Fibroblast of pulmonary artery (primary cell): ENCODE measurements at places on chromosomes 6 and 20.

- no peak for DNase-seq
Observed at GRCh38 chr20:57079031-57080005, 187.1 kb downstream of the BMP7 start.

GRCh38 chr6:151141685-151142084 lies 98.1 kb upstream of the AKAP12 start:
- peak; percentile 92 for DNase-seq

GRCh38 chr6:69279805-69280204 lies 517.0 kb downstream of the LMBRD1 start:
- no peak for DNase-seq

DNA sequence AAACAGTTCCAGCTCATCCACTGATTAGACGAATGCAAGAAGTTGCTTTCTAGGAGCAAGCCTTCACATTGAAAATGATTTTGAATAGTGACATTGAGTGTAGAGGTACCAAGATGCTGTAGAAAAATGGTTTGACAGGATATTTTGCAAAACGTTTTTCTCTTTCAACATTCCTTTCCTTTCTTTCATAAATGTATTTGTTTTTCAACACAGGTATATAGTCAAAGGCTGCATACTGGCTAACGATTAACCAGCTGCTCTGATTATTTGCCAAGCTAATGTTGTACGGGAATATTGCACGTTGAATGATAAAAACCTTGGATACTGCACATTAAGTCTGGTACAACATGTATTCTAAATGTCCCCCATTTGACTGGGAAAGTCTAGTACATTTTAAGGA lies 78.8 kb upstream of the TENT5A start:
- DNase-seq, result no peak

DNA sequence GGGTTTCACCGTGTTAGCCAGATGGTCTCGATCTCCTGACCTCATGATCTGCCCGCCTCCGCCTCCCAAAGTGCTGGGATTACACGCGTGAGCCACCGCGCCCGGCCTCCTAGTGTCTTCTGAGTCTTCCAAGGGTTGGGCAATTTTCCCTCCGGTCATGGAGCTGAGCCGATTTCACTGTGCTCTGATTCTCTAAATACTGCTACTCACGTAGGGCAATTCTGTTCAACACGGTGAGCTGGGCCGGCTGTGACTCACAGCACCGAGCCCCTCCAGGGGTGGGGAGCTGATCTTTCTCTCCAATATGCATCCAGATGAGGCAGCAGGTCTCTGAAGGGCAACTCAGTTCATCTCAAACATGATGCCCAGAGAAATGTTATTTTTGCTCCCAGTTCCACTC lies 71.6 kb upstream of the CD93 start:
- DNase-seq, result no peak

GRCh38 chr6:86148586-86148985 lies 505.9 kb upstream of the SYNCRIP start:
- no peak for DNase-seq

GRCh38 chr6:105909106-105909505 lies 177.0 kb upstream of the PRDM1 start:
- DNase-seq, result no peak

GRCh38 chr20:64049060-64049877 lies at the start of gene SOX18:
SOX18 (minus strand) TSS chr20:64049639; CDS start chr20:64049516, 123 bp downstream.
- peak; percentile 34 for DNase-seq

- peak; percentile 58 for DNase-seq
Observed at GRCh38 chr20:64065974-64066343, 3.0 kb downstream of the TCEA2 start.

DNA sequence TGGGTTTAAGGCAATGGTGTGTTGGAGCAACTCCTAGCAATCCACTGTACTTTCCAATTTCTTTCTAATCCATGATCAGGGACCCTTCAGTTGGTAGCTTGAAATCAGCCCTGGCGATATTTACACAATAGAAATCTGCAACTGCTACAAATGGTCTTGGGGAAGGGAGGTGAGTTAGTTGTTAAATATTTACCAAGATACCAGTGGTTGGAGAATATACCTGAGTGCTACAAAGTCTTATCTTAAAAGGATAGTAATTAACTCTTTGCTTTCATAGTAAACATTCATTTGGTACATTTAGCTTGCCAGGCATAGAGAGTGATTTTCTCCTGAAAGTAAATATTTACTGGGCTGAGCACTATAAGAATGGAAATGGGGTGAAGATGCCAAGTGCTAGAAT lies 568.2 kb downstream of the BCKDHB start:
- no peak for DNase-seq

- DNase-seq, result peak; percentile 29
Observed at GRCh38 chr6:121771937-121772720, 336.7 kb downstream of the GJA1 start.

GRCh38 chr20:51021067-51022025 lies 1.6 kb downstream of the KCNG1 start:
- DNase-seq, result peak; percentile 38

DNA sequence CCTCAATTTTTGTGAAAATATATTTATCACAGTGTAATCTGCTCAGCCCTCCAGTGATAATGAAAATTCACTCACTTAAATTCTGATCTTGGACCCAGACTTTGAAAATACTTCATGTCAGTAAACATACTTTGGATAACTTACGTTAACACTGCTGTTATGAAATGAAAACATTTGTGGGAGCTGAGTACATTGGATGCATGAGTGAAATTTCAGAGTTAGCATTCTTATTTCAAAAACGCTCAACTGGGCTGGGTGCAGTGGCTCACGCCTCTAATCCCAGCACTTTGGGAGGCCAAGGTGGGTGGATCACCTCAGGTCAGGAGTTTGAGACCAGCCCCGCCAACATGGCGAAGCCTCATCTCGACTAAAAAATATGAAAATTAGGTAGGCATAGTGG lies 196.4 kb downstream of the UTRN start:
- no peak for DNase-seq

- DNase-seq, result no peak
Observed at GRCh38 chr20:35979544-35979943, 11.2 kb downstream of the CNBD2 start.

- peak; percentile 87 for DNase-seq
Observed at GRCh38 chr20:19661717-19662636, 96.1 kb upstream of the RIN2 start.

DNA sequence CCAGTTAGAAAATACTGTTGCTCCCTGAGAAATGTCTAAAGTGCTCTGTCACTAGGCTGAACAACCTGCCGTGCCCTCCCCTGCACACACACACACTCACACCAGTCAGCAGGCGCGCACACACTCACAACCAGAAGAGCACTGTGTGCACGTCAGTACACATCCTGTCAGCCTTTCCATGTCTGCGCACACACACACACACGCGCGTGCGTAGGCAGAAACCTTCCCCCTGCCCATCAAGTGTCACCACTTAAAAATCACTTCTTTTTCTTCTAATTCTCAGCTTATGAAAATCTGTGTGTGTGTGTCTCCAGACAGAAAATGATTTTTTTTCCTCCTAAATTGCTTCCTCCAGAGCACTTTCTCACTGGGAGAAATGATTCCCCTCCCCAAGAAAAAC lies 100.3 kb downstream of the EDN3 start:
- no peak for DNase-seq
